ENCODE measurements at places on chromosomes 7 and 10. TPM values are rescaled to one million over a fixed set of nuclear protein-coding genes. Genes with fewer than 3 reads are reported as not detected.

The HOXA1 gene
- 0.71 TPM for total RNA-seq

The PTPN20 gene
- total RNA-seq, result 1.1 TPM

The KLLN gene
- 0.38 TPM for total RNA-seq

The MMP21 gene
- total RNA-seq, result 0.38 TPM

The TMEM229A gene
- not detected for total RNA-seq

The CFAP46 gene
- 0.14 TPM for total RNA-seq

The GIMAP8 gene
- 15.4 TPM for total RNA-seq

The PANK1 gene
- 2.5 TPM for total RNA-seq

The ADAM22 gene
- total RNA-seq, result 11.5 TPM

The MPP7 gene
- 37.1 TPM for total RNA-seq

The TMEM225B gene
- total RNA-seq, result 2.0 TPM

The CPA1 gene
- 6.7 TPM for total RNA-seq

The CALHM3 gene
- total RNA-seq, result not detected

The TUBB8 gene
- total RNA-seq, result not detected

The OR6V1 gene
- total RNA-seq, result not detected

The TSC22D4 gene
- 25.3 TPM for total RNA-seq

The SRI gene
- 103 TPM for total RNA-seq

The LRRD1 gene
- total RNA-seq, result 0.19 TPM

The HYAL4 gene
- not detected for total RNA-seq

The DNA2 gene
- total RNA-seq, result 2.0 TPM

The SPDYE6 gene
- not detected for total RNA-seq

The PPP1R17 gene
- total RNA-seq, result not detected

The MINDY4 gene
- 18.4 TPM for total RNA-seq

The PLXDC2 gene
- 79.3 TPM for total RNA-seq

The CALML5 gene
- total RNA-seq, result not detected

The SUMF2 gene
- 129 TPM for total RNA-seq

The LRRC17 gene
- total RNA-seq, result 1.4 TPM

The ATOH7 gene
- total RNA-seq, result not detected

The PHF14 gene
- 32.7 TPM for total RNA-seq

The ELAPOR2 gene
- 20.4 TPM for total RNA-seq

The LYZL2 gene
- total RNA-seq, result not detected

The CHAT gene
- total RNA-seq, result not detected

The LGI1 gene
- total RNA-seq, result not detected

The GIMAP1 gene
- 3.3 TPM for total RNA-seq

The PON1 gene
- total RNA-seq, result not detected

The NKX6-2 gene
- not detected for total RNA-seq

The DDC gene
- not detected for total RNA-seq

The OR9A2 gene
- not detected for total RNA-seq

The TFR2 gene
- total RNA-seq, result 0.57 TPM

The GPR37 gene
- 0.29 TPM for total RNA-seq

The CREB5 gene
- 21.5 TPM for total RNA-seq

The HMX3 gene
- total RNA-seq, result not detected

The NKX1-2 gene
- total RNA-seq, result not detected

The INMT gene
- 150 TPM for total RNA-seq

The PDE1C gene
- total RNA-seq, result 51.3 TPM

The EGR2 gene
- 4.0 TPM for total RNA-seq

The CDH23 gene
- total RNA-seq, result 43.0 TPM

The PTCD1 gene
- 5.6 TPM for total RNA-seq

The GCC1 gene
- total RNA-seq, result 11.0 TPM

The AOAH gene
- total RNA-seq, result 12.9 TPM

The CLCN1 gene
- total RNA-seq, result 0.05 TPM

The MYL10 gene
- not detected for total RNA-seq

The WNT8B gene
- total RNA-seq, result not detected

The CDK5 gene
- 5.2 TPM for total RNA-seq
